Ovary (tissue), 10 donors: ENCODE measurements at places on chromosomes 2 and 18. TPM values are rescaled to one million over a fixed set of nuclear protein-coding genes. Genes with fewer than 3 reads are reported as not detected.

DNA sequence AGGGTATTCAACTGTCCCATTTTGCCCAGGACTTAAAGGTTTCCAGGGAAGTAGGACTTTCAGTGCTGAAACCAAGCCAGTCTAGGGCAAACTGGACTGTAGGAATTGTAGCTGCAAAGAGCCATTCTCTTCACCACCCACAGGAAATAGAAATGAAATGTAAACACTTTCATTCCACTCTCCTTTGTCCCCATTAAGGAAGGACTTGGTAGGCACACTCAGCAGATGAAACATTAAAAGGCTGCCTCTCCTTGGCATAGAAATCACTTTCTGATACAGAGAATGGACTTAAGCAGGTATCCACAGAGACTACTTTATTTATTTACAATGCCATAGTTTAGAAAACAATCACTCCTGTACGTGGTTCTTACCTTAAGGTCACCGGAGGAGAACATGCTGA, 102.9 kb upstream of the CCDC195 start:
- no peaks in the 10 kb centered on the region for H3K27me3 ChIP-seq
- no peak for DNase-seq
- H3K4me3 ChIP-seq = no peak overlapping the region

DNA sequence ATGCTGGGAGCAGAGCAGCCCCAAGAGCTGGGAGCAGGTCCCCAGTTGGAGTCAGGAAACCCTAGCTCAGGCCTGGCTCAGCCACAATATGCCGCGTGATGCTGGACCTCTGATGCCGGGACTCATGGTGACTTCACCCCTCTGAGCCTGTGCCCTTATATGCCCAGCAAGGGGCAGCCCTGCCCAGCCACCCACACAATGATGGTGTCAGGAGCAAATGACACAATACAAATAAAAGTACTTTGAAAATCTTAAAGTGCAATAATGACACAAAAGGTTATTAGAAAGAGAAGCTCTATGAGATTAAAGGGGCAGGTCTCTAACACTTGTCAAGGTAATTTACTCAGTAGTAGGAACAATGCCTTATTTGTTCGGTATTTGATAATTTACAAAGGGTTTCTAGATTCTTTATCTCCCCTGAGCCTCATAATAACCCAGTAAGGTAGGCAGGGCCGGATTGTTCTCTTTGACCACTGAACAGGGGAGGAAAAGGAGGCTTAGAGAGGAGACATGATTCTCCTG, 18.3 kb upstream of the KIF3C start:
- no peaks in the 10 kb centered on the region for H3K27me3 ChIP-seq
- H3K4me1 ChIP-seq = peaks cover 9% of the 10 kb centered on the region
- no peak overlapping the region for H3K27ac ChIP-seq

DNA sequence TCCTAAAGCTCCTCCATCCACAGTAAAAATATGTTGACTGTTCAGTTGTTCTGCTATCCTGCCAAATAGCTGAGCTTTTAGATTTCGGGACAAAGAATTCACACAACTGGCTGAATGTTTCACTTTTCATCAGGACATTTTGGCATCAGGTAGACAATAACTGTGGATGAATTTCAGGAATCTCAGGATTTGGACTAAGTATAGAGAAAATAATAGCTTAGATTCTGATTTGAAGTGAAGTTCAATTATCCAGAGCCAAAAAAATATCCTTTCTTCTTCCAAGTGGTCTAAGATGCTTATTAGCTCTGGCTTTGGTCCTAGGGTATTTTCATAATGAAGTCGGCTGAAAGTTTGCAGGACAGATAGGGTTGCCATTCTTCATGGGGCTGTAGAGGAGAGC, 16.1 kb downstream of the KCNE4 start:
- no peak overlapping the region for H3K4me3 ChIP-seq
- H3K4me1 ChIP-seq = no peaks in the 10 kb centered on the region
- no peaks in the 10 kb centered on the region for H3K36me3 ChIP-seq

- no peak overlapping the region for H3K27ac ChIP-seq
- no peak for DNase-seq
- no peaks in the 10 kb centered on the region for H3K36me3 ChIP-seq
- no peaks in the 10 kb centered on the region for H3K27me3 ChIP-seq
These were observed 43.5 kb upstream of the CTLA4 start for GRCh38 chr2:203824057-203824456.

GRCh38 chr18:8517276-8517675, 92.0 kb upstream of the RAB12 start:
- no peak for DNase-seq
- H3K4me3 ChIP-seq = no peak overlapping the region
- no peak overlapping the region for H3K27ac ChIP-seq
- no peaks in the 10 kb centered on the region for H3K4me1 ChIP-seq
- no peaks in the 10 kb centered on the region for H3K36me3 ChIP-seq
- no peaks in the 10 kb centered on the region for H3K27me3 ChIP-seq

- H3K4me3 ChIP-seq = peak overlapping the region; percentile 44
- H3K27ac ChIP-seq = no peak overlapping the region
- no peak for DNase-seq
- no peaks in the 10 kb centered on the region for H3K4me1 ChIP-seq
- no peaks in the 10 kb centered on the region for H3K27me3 ChIP-seq
These were observed 845 bp upstream of the MYCN start for GRCh38 chr2:15939556-15939853.

GRCh38 chr2:26911911-26912861, 58.3 kb upstream of the MAPRE3 start:
- H3K4me1 ChIP-seq = no peaks in the 10 kb centered on the region
- no peak for DNase-seq
- no peaks in the 10 kb centered on the region for H3K36me3 ChIP-seq
- H3K4me3 ChIP-seq = no peak overlapping the region
- no peaks in the 10 kb centered on the region for H3K27me3 ChIP-seq

DNA sequence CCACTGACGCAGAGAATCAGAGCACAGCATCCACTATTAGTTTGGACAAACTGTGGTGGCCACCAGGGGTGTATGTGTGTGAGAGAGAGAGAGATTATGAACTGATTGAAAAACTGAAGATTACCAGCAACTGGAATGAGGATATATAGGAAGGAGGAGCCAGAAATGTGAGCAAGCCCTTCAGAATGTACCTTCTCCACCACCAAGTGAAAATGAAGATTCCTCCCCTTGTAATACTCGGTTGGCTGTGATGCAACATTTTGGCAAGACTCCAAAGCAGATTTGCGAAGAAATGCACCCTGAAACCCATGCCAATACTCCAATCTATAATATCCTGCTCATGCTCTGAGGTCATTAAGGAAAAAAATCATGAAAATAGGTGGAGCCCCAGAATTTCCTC, 121.2 kb upstream of the SLC35G4 start:
- DNase-seq = no peak
- no peak overlapping the region for H3K27ac ChIP-seq
- no peak overlapping the region for H3K4me3 ChIP-seq
- no peaks in the 10 kb centered on the region for H3K27me3 ChIP-seq

DNA sequence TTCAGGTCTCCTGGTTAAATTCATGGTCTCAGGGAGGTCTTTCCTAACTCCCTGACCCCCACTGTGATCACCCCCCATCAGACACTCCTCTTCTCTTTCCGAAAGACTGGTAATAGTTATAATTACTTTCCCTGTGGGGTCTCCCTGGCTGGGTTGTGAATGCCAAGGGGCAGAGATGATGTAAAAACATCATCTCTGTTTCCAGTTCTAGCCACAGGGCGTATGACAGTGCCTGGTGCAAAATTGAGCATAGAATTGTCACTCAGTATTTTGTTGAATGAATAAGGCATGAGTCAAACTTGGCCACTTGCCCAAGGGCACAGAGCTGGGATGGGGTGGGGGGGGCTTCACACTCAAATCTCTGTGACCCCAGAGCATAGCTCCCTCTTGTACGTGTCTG, 65.2 kb downstream of the LTBP1 start:
- no peak overlapping the region for H3K27ac ChIP-seq
- no peaks in the 10 kb centered on the region for H3K36me3 ChIP-seq
- DNase-seq = no peak

DNA sequence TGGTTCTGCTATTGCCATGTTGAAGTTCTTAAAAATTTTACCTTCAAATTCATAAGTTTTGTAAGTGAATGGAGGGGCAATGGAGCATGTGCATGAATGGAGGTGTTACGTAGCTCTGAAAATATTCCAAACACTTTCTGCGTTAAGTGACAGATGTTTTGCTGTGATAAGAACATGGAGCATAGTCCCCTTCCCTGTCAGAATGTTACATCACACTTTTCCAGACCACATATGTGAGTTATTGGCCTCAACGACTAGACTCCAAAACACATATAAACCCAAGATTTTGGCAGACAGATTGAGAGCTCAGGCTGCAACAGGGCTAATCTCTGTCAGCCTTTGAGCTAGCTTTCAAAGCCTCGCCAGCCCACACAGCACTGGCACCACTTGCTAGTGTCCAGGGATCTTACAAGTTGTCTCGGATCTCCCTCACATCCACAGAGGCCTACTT, 27.2 kb upstream of the MFSD6 start:
- DNase-seq = no peak
- H3K36me3 ChIP-seq = no peaks in the 10 kb centered on the region
- H3K4me1 ChIP-seq = no peaks in the 10 kb centered on the region
- no peaks in the 10 kb centered on the region for H3K27me3 ChIP-seq
- no peak overlapping the region for H3K4me3 ChIP-seq

GRCh38 chr2:11071211-11071610, 84.1 kb upstream of the SLC66A3 start:
- H3K36me3 ChIP-seq = no peaks in the 10 kb centered on the region
- DNase-seq = no peak
- H3K27me3 ChIP-seq = no peaks in the 10 kb centered on the region
- H3K27ac ChIP-seq = no peak overlapping the region
- H3K4me1 ChIP-seq = peaks cover 3% of the 10 kb centered on the region

DNA sequence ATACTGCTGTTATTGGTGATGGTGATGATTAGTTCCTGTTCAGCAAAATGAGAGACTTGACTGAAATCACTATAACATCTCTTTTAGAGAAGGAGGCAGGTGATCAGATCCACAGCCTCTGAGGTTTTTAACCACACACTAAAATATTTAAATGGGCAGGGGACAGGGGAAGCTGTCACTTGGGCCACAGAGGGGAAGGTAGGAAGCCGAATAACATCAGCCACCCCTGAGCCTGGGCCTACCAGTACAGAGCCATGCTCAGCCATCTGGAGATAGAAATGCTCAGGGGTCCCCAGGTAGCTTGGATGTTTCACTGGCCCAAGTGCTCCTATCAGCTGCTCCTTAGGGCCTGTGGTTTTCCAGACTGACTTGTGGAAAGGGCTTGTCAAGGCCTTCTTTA, 122.3 kb downstream of the MRO start:
- no peaks in the 10 kb centered on the region for H3K4me1 ChIP-seq
- no peak for DNase-seq
- no peaks in the 10 kb centered on the region for H3K36me3 ChIP-seq
- H3K4me3 ChIP-seq = no peak overlapping the region
- no peaks in the 10 kb centered on the region for H3K27me3 ChIP-seq
- no peak overlapping the region for H3K27ac ChIP-seq

- no peaks in the 10 kb centered on the region for H3K27me3 ChIP-seq
- DNase-seq = no peak
- no peak overlapping the region for H3K4me3 ChIP-seq
These were observed 243.9 kb downstream of the TRIB2 start for GRCh38 chr2:12960671-12961070.

- no peaks in the 10 kb centered on the region for H3K36me3 ChIP-seq
- H3K27me3 ChIP-seq = no peaks in the 10 kb centered on the region
- DNase-seq = no peak
- peaks cover 9% of the 10 kb centered on the region for H3K4me1 ChIP-seq
These were observed 90.2 kb downstream of the NCK2 start for GRCh38 chr2:105834931-105835330.

- DNase-seq = no peak
- no peak overlapping the region for H3K4me3 ChIP-seq
- no peaks in the 10 kb centered on the region for H3K36me3 ChIP-seq
- no peaks in the 10 kb centered on the region for H3K27me3 ChIP-seq
- no peaks in the 10 kb centered on the region for H3K4me1 ChIP-seq
These were observed 310.8 kb downstream of the TGIF1 start for GRCh38 chr18:3760741-3761140.

DNA sequence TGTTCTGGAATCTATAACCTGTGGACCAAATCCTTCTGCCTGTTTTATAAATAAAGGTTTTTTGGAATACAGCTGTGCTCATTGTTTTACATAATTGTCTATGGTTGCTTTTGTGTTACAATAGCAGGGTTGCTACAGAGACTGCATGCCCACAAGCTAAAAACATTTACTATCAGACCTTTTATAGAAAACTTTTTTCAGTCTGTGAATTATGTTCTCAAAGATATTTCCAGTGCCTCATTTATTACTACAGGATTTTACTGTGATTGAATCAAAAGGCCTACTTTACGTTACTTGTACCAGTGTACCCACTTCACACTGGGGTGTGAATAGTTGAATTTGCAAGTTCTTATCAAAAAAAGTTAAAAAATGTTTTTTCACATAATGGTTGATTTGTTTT, 7.0 kb downstream of the KIAA1328 start:
- no peak overlapping the region for H3K27ac ChIP-seq
- no peak for DNase-seq
- H3K4me1 ChIP-seq = no peaks in the 10 kb centered on the region
- H3K4me3 ChIP-seq = no peak overlapping the region
- H3K27me3 ChIP-seq = no peaks in the 10 kb centered on the region

- DNase-seq = no peak
- no peaks in the 10 kb centered on the region for H3K36me3 ChIP-seq
- no peaks in the 10 kb centered on the region for H3K27me3 ChIP-seq
- no peak overlapping the region for H3K4me3 ChIP-seq
- no peak overlapping the region for H3K27ac ChIP-seq
These were observed 270.1 kb downstream of the EIPR1 start for GRCh38 chr2:3107567-3107966.

- H3K36me3 ChIP-seq = no peaks in the 10 kb centered on the region
- no peak for DNase-seq
- no peak overlapping the region for H3K4me3 ChIP-seq
- no peaks in the 10 kb centered on the region for H3K4me1 ChIP-seq
- no peak overlapping the region for H3K27ac ChIP-seq
These were observed 247.8 kb upstream of the HDAC4 start for GRCh38 chr2:239648607-239649006.

MYCN gene
- total RNA-seq = 4.7 TPM

CYP27A1 gene
- 35.0 TPM for total RNA-seq

SERPINB11 gene
- not detected for total RNA-seq

ATOH8 gene
- total RNA-seq = 29.6 TPM

AQP12B gene
- total RNA-seq = not detected

TSPYL6 gene
- 0.11 TPM for total RNA-seq
